Activated effector memory CD4-positive, alpha-beta T cell treated with Interleukin-2 at 50 U/mL for 16 hours (primary cell): ENCODE measurements at places on chromosomes 13 and 19.

- DNase-seq = no peak
Observed at GRCh38 chr19:17766543-17767131, 15.4 kb downstream of the FCHO1 start.

- DNase-seq = no peak
Observed at GRCh38 chr19:47096721-47097120, 16.9 kb downstream of the ZC3H4 start.

GRCh38 chr19:51124729-51125128, at the start of gene SIGLEC9:
SIGLEC9 (plus strand) TSS chr19:51124906; CDS start chr19:51124975, 69 bp downstream.
- no peak for DNase-seq

DNA sequence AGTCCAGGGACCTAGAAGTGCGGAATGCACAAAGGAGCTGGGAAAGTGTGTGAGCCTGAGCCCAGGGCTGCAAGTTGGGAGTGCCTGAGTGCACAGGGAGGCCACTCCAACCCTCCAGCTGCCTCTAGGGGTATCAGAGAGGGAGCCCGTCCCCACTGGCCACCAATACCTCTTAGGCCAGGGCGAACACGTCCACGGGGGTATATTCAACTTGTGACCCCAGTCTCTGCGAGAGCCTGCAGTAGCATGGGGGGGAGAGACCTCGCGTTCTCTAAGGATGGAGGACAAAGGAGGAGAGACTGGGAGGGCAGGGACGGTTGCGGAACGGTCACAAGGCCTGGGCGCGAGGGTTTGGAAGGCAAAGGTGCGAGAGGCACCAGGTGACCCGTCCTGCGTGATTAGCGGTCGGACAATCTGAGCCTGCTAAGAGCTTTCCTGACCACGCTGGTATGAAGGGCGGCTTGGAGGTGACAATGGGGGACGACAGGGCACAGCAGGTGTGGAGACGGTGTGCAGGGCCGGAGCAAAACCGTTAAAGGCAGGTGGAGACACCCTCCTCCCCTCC, 676 bp downstream of the CD320 start:
- no peak for DNase-seq

GRCh38 chr13:114121496-114122126, 10.8 kb downstream of the RASA3 start:
- no peak for DNase-seq

- DNase-seq = no peak
Observed at GRCh38 chr13:110382229-110382628, 75.1 kb downstream of the COL4A2 start.

- no peak for DNase-seq
Observed at GRCh38 chr19:19049406-19049805, 14.4 kb upstream of the SLC25A42 start.

DNA sequence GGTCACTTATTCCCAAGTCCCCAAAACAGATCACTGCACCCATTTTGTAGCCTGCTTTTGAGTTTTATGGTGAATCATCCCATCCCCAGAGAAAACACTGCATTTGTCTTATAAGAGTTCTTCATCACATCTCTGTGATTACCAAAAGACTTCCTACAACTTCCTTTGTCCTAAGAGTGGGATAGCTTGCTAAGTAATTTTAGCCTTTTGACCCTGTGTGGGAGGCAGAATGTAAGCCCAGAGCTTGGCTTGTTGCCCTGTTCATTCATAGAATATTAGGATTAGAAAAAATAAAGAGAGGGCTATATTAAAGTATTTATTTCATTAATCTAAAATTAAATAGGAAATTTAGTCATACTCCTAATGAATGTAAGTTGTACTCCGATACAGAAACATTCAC, 213.3 kb downstream of the MZT1 start:
- no peak for DNase-seq

- DNase-seq = no peak
Observed at GRCh38 chr19:46299695-46300094, 2.9 kb downstream of the HIF3A start.
